ENCODE measurements at places on chromosomes 11 and 22. TPM values are rescaled to one million over a fixed set of nuclear protein-coding genes. Genes with fewer than 3 reads are reported as not detected.

PNPLA3 gene
- 0.15 TPM for total RNA-seq

DEUP1 gene
- total RNA-seq = not detected

NRGN gene
- total RNA-seq = 7.4 TPM

OTOG gene
- total RNA-seq = not detected

FOLR2 gene
- 29.8 TPM for total RNA-seq

SLC29A2 gene
- 28.2 TPM for total RNA-seq

POTEH gene
- not detected for total RNA-seq

DNA sequence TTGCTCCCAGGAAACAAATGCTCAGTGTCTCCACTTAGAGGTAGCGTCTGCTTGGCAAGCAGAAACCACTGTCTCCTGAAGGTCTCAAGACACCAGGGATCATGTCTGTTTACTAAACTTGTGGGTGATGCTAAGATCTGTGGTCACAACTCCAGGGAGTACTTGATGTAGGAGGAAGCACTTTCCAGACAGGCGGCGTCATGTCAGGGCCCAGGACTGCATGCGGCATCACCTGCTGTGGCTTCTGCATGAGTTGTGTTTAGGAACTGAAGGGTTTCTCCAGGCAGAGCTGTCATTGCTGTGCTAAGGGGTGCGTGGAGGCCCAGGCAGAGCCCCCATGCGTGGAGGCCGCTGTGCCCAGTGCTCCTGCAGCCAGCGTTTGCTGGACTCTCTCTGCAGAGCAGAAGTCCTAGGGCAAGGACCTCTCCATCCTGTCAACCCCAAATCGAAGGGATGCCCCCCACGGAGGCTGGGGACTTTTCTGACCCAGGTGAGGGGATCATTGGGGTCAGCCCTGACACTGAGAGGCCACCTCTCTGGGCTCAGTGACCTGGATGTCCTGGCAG lies 8.1 kb upstream of the PANX2 start:
- DNase-seq = no peak

DNA sequence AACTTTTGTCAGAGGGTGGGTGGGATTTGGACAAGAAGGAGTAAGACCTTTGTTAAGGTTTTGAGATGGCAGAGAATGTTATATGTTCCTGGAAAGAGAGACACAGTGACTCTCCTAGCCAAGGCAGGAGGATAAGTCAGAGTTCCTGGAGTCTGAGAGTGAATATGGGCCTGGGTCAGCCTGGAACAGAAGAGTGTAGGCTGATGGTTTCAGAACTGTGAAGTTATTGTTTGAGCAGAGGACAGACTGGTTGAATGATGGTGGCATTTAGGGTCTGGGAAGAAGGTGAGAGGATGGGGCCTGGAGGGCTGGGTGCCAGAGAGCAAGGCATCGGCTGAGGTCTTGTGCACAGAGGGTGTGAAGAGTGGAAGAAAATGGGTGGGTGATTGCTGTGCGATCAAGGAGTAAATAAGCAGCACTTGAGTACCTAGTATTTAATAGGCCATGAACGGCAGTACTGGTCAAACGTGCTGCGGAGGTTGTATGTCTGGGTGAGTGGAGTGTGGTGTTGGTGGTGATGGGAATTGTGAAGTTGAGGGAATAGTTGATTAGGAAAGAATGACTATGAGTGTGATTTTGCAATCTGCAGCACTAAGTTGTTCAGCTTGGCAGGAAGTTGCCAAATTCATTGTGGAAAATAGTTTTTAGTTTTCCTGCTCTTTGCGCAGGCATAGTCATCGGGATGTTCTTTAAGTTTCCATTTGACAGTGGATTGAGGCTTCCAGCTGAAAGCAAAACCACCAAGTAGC lies 1.8 kb downstream of the PANX1 start:
- DNase-seq = peak; percentile 58

DNA sequence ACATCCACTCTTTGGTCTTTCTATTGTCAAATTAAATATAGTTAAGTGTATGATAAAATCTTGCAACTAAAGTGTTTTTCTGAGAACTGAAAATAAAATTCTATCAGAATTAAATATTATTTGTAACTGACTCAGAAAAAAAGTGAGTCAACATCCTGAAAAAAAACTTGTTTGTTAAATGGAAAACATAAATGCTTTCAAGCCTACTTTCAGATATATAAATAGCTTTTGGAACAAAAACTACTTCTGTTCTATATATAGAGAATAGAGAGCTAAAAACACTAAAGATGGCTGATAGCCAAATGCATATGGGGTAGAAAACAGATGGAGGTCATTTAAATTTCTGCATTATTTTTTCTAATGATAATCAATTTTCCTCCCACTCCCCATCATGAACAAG lies 61.8 kb downstream of the PIK3C2A start:
- no peak for DNase-seq

GRCh38 chr11:102287964-102288724 lies 29.1 kb upstream of the BIRC3 start:
- no peak for DNase-seq

DNA sequence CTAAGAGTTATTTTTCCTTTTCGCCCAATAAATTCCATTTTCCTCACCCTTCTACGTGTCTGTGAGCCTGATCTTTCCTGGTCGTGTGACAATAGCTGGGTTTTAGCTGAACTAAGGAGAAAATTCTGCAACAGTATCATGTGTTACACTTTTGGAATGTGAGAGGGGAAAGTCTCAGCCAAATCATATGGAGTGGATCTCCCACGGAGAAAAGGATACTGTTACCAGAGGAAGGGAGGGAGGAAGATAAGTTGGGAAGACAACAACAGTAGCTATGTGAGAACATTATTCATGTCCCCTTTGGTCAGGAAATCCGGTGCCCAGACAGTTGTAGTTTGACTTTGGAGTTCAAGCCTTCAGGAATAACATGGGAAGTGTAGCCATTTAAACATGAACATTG lies 584.0 kb upstream of the RAG2 start:
- no peak for DNase-seq

GRCh38 chr11:95145430-95146060 lies 55.9 kb downstream of the ENDOD1 start:
- no peak for DNase-seq

- DNase-seq = peak; percentile 72
Measured at GRCh38 chr22:19174106-19175025, 4.2 kb downstream of the SLC25A1 start.

GRCh38 chr22:36986242-36986821 lies 32.9 kb downstream of the TST start:
- no peak for DNase-seq

GRCh38 chr11:116691771-116692177 lies 81.0 kb downstream of the BUD13 start:
- DNase-seq = peak; percentile 65

DNA sequence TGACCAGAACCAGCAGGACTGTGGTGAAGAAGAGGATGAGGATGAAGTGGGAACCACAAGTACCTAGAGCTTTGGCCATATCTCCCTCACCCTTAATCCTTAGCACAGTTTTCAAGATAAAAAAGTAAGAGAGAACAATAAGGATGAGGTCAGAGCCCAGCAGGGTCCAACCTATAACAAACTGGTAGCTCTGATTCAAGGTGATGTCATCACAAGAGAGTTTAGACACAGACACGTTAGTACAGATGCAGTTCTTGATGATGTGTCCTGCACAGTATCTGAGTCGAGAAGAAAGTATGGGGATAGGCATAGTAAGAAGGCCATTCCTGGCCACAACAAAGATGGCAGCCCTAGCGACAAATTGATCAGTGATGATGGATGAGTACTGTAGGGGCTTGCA lies 586 bp downstream of the OR56A5 start:
- no peak for DNase-seq

DNA sequence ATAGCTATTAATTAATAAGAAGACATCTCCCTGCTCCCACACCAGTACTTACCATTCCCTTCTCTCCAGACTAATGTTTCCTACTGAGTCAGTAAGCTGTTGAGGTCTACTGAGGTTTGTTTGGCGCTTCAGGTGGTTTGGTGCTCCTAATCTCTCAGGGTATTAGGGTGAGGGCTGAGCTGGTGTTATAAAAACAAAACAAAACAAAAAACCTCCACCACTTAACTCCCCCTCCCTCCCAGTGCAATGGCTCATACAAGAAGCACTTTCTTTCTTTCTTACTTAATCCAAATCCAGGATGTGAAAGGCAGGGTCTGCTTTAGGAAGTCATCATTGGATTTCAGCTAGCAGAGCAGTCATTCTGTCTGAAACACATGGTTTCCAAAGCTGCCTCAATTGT lies 15.3 kb downstream of the CSTPP1 start:
- DNase-seq = no peak

DNA sequence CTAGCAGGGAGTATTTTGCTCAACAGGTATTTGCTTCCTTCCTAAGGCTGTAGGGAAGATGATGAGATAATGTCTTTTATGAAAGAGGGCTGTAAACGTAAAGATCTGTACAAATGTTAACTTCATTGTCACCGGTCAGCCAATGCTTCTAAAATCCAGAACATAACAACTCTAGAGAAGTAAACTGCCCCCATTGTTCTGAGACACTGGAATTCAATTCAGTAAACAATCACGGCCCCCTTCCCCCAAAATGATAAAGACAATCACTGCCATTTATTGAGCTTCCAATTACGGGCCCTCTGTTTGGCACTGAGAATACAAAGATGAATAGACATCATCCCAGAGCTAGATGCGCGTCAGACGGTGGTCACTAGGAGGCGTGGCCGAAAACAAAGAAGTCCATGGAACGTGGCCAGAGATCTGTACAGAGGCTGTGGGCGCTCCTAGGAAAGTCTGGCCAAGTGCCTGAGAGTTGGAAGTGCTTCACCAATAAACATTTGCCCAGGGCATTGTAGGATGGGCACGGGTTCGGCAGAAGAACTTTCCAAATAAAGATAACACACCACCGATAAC lies 576 bp downstream of the TMEM258 start:
- DNase-seq = peak; percentile 81

DNA sequence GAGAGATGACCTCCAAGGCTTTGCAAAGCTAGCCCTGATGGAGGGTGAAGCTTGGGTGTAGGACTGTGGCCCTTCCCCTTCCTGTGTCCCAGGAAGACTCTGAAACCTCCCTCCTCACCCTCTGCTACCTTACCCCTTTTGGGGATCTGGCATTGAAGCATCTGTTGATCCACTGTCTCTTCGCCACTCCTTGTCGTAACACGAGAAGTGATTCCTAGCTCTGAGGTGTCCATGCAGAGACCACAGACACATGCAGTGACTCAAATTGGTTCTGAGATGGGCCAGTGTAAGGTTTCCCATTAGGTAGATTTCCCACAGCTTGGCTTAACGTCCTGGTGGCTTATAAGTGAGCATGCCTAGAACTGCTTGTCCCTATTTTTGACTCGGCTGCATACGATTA lies 101.4 kb downstream of the ZBTB16 start:
- no peak for DNase-seq

All from right cardiac atrium (tissue), 5 donors.